GM23338 (cell line): ENCODE measurements at places on chromosomes 13 and 19.
A peak's percentile ranks its signal among the peaks of the same experiment; 100 is the strongest.

DNA sequence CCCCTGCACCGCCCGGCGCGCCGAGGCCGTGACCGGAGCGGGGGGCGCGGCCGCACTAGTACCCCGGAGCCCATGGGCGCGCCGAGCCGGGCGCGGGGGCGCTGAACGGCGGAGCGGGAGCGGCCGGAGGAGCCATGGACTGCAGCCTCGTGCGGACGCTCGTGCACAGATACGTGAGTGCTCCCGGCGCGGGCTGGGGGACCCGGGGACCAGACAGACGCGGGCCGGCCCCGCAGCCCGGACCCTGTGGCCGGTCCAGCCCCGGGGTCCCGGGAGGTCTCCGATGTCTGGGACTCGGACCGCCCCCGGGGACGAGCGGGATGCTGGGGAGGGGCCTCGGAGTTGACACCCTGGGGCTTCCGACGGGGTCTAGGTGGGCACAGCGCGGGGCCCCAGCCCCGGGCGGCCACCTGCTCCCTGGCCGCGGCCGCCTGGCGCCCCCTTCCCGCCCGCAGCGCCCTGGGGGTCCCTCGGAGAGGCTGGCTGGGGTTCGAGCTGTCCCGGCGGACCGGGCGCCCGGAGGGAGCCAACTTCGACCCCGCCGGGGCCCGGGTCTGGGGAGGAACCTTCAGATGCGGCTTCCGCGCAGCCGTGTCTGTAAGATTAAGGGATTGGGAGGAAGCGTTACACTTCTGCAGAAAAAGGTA lies 568 bp downstream of the ATP11A start:
- DNase-seq = peak; percentile 64

DNA sequence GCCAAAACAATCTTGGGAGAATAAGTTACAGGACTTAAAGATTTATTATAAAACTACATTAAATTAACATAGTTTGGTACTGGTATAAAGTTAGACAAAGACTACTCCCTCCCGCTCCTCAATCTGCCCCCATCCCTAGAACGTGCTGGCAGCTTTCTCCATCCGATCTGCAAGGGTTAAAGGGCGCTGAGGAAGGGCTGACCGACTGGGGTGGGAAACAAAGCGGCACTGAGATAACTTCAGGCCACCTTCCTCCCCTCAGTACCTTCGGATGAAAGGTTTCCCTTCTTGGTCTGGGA lies 790 bp upstream of the SUGT1 start:
- DNase-seq = no peak

- DNase-seq = no peak
These were observed 25.3 kb downstream of the NAXD start for GRCh38 chr13:110640591-110641029.

GRCh38 chr19:16118489-16119033 lies 6.9 kb downstream of the RAB8A start:
- DNase-seq = no peak

DNA sequence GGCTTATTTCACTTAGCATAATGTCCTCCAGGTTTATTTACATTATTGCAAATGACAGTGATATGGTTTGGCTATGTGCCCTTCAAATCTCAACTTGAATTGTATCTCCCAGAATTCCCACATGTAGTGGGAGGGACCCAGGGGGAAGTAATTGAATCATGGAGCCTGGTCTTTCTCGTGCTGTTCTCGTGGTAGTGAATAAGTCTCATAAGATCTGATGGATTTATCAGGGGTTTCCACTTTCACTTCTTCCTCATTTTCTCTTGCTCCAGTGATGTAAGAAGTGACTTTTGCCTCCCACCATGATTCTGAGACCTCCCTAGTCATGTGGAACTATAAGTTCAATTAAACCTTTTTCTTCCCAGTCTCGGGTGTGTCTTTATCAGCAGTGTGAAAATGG lies 109.6 kb downstream of the VWA8 start:
- no peak for DNase-seq

DNA sequence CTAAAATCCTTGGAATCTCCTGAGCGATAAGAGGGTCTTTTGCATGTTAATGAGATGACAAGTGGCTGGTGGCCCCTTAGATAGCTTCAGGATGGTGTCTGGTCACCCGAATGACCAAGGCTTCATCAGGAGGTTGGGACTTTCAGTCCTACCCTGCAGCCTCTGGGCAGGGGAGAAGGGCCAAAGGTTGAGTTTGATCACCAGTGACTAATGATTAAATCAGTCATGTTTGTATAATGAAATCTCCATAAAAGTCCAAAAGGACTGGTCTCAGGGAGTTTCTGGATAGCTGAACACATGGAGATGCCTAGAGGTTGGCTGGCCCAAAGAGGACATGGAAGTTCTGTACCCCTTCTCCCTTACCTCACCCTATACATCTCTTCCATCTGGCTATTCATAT lies 316.2 kb downstream of the MTUS2 start:
- no peak for DNase-seq

- no peak for DNase-seq
These were observed 6.2 kb downstream of the TINCR start for GRCh38 chr19:5561559-5561958.

GRCh38 chr19:1968279-1969175 lies 27.6 kb downstream of the CSNK1G2 start:
- DNase-seq = no peak

DNA sequence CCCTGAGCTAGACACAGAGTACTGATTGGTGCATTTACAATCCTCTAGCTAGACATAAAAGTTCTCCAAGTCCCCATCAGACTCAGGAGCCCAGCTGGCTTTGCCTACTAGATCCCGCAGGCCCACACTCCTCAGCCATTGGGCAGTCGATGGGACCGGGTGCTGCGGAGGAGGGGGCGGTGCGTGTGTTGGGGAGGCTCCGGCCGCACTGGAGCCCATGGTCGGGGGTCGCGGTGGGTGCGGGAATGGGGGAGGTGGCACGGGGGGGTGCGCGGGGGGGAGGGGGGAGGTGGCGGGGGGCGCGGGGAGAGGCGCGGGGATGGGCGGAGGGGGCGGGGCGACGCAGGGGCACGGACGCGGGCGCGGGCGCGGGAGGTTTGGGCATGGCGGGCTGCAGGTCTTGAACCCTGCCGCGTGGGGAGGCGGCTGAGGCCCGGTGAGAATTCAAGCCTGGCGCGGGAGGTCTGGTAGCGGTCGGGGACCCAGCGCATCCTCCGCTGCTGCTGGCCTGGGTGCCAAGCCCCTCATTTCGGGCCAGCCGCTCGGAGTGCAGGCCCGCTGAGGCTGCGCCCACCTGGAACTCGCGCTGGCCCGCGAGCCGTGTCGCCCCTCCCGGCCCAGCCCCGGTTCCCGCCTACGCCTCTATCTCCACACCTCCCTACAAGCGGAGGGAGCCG lies 674.1 kb downstream of the SLITRK5 start:
- DNase-seq = no peak

- DNase-seq = peak; percentile 63
These were observed 10.9 kb downstream of the ARHGEF1 start for GRCh38 chr19:41893899-41894298.

DNA sequence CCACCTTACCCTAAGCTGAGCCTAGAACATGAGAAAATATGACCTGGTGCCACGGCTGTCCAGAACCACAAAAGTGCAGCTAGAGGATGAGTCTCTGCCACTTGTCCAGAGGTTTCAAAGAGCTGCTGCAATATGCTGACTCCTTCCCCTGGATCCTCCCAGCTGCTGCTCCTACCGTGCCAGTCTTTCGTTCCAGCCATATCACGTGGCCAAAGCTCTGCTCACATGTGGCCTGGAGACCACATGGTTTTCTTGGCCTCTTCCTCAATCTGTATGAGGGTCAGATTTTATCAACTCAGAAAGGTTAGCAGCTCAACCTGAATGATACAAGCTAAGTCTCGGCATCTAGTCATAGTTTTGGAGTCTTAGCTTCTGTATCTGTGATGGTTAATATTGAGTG lies 3.2 kb upstream of the SACS start:
- no peak for DNase-seq
